Activated CD8-positive, alpha-beta T cell treated with anti-CD3 and anti-CD28 coated beads, Interleukin-2, amount 10 ng/mL, durations not matched to agents 7 days and 5 days (primary cell): ENCODE measurements at places on chromosomes 6 and 20. TPM values are rescaled to one million over a fixed set of nuclear protein-coding genes. Genes with fewer than 3 reads are reported as not detected.

- no peak for DNase-seq
Observed at GRCh38 chr6:14754751-14755513, 490.9 kb upstream of the JARID2 start.

GRCh38 chr6:141208101-141208500 is 924.6 kb upstream of the GJE1 start:
- DNase-seq: no peak

DNA sequence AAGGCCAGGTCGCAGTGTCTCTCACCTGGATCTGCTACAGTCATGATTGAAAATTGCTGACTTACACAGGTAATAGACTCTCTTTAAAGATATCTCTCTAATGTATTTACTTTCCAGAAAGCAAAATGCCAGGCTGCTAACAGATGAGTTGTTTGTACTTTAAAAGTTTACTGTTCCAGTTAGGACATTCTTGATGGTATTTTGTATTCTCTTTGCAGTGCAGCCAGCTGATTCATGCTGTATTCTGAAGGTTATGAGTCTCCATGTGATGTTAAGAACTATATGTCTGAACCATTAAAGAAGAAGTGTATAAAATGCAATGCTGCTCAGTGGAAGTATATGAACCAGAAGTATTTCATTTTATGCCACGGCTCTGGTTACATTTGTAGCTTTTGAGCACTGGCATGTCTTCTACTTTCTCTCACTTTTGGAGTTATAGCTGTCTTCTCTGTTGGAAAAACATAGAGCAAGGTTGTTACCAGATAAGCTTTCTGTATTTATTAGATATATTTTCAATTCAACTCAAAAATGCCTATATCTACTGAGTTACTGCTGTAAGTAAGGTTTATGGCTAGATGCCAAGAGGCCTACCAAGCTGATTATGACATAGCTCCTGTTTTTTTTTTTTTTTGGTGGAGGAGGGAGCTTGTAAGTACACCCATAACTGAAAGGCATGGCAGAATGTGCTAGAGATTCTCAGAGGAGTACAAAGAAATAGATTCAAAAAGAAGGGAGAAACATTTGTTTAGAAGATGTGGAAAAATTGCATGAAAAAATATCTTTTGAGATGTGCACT is 130.5 kb upstream of the MAN1A1 start:
- no peak for DNase-seq

GRCh38 chr6:144216668-144217218 is 66.4 kb downstream of the STX11 start:
- no peak for DNase-seq

CASS4 gene
- total RNA-seq: 18.8 TPM

GRCh38 chr6:44238687-44239350 is 8.1 kb upstream of the HSP90AB1 start:
- DNase-seq: no peak

ZC3H12D gene
- 6.1 TPM for total RNA-seq

BCAS1 gene
- not detected for total RNA-seq

- no peak for DNase-seq
Observed at GRCh38 chr6:128335963-128336362, 184.4 kb downstream of the PTPRK start.

DNA sequence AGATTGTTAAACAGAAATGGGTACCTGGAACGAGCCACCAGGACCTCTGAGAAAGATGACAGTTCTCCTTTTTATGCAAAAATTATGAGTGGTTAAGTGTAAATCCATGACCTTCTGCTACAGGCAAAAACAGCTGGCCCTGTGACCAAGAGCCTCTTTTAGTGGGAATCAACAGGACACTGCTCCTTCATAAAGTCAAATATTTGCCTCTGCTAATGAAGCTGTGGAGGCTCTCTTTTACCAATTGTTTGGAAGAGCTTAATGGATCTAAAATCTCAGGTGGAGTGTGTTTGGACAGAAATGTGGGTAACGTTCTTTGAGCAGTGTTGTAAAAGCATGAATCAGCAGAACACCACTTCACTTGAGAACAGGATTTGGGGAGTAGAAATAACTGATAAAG is 117.5 kb upstream of the PCSK2 start:
- no peak for DNase-seq

DNA sequence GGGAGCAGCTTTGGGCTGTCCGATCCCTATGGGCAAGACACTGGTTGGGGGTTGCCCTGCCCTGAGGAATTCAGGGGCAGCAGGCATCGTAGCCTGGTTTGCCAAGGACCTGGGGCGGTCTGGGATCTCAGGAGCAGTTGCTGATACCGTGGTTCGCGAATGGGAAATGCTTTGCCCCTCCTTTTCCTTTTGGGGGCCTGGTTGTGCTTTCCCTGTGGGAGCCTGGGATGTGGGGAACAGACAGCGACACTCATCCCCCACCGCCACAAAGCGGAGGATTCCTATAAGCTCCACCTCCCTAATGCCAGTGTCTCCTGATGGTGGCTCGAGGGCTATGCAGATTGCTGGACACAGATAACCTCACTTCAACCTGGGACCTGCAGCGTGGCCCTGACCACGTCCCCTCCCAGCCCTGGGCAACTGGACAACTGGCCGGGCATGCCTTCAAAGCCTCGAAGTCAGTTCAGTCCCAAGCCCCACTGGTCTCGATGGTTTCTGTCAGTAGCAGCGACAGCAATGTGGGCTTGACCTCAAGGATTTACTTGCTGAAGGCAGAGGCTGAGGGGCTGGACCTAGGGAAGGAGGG is 3.3 kb downstream of the CEBPB start:
- no peak for DNase-seq

DEFB113 gene
- not detected for total RNA-seq

GRCh38 chr6:7580537-7580926 is 9.5 kb upstream of the SNRNP48 start:
- no peak for DNase-seq

SLC22A2 gene
- total RNA-seq: not detected

DNA sequence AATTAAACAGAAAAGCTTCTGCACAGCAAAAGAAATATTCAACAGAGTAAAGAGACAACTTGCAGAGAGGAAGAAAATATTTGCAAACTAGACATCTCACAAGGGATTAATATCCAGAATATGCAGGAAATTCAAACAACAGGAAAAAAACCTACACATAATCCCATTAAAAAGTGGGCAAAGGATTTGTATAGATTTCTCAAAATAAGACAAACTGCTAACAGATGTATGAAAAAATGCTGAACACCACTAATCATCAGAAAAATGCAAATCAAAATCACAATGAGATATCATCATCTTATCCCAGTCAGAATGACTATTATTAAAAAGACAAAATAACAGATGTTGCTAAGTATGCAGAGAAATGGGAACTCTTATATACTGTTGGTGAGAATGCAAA is 129.6 kb downstream of the SYNDIG1 start:
- DNase-seq: no peak

- DNase-seq: peak; percentile 66
Observed at GRCh38 chr6:158686791-158687381, 37.0 kb downstream of the SYTL3 start.

ZNF335 gene
- 34.5 TPM for total RNA-seq

GLP1R gene
- not detected for total RNA-seq

DNA sequence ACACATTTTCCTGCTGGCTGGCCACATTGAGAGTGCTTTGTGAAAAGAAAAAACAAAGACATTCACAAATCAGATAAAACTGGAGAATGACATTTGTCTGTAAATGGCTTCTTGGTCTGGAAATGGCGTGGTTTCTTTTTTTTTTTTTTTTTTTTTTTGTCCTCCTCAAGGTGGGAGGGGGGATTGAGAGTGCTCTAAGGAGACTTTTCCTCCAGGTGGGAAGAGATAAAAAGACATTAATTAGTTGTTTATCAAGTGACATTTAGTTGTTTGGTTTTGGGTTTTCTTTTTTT is 40.4 kb downstream of the GNAS start:
- DNase-seq: no peak

FOXQ1 gene
- total RNA-seq: not detected

- DNase-seq: no peak
Observed at GRCh38 chr6:107196152-107196551, 80.8 kb upstream of the BEND3 start.

DNA sequence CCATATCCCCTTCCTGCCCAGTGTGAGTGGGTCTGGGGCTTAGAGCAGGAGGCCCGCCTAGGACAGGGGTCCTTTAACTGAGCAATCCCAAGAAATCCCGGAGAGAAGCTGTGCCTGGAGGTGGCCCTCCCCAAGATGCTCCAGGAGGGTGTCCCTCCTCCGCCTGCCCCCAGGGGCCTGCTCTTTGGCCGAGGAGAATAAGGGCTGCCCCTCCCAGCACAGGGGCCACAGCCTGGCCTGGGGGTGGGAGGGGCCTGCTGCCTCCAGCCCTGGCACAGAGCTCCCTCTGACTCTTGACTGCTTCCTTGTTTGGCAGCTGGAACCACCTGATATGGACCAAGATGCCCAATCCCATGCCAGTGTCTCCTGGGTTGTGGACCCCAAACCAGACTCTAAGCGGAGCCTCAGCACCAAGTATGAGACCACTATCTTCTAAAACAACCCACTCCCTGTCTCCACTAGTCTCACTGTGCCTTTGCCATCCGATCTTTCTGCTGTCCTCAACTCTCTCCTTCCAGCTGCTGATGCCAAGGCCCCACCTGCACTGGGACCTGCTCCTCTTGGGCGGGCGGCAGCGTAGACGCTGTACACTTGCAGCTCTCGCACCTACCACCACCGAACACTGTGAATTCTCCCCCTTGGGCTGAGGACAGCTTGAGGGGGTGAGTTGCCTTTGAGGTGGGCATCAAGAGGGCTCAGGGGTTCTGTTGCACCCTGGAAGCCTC is 54.3 kb downstream of the TCP11 start:
- DNase-seq: no peak

LMBRD1 gene
- 22.5 TPM for total RNA-seq

GRCh38 chr20:44896583-44896982 is 11.1 kb downstream of the YWHAB start:
- no peak for DNase-seq

DNA sequence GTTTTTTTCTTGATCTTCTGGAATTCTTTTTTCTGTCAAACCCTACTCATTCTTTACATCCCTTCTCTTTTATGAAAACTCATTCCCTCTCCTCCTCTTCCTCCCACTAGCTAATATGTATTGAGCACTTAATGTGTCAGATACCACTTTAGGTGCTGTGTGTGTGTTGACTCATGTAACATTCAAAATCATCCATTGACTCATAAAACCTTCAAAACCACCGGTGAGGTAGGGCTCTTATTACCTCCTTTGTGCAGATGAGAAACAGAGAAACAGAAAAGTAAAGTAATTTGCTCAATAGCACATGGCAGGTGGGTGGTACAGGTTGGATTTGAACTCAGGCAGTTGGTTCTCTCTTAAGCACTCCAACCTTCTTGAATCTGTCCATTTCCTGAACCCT is 136.3 kb upstream of the NEDD9 start:
- DNase-seq: no peak

ID4 gene
- not detected for total RNA-seq

GRCh38 chr6:48213076-48213788 is 102.2 kb upstream of the PTCHD4 start:
- DNase-seq: no peak

GRCh38 chr20:15205719-15206118 is 868.3 kb upstream of the FLRT3 start:
- DNase-seq: no peak

DNA sequence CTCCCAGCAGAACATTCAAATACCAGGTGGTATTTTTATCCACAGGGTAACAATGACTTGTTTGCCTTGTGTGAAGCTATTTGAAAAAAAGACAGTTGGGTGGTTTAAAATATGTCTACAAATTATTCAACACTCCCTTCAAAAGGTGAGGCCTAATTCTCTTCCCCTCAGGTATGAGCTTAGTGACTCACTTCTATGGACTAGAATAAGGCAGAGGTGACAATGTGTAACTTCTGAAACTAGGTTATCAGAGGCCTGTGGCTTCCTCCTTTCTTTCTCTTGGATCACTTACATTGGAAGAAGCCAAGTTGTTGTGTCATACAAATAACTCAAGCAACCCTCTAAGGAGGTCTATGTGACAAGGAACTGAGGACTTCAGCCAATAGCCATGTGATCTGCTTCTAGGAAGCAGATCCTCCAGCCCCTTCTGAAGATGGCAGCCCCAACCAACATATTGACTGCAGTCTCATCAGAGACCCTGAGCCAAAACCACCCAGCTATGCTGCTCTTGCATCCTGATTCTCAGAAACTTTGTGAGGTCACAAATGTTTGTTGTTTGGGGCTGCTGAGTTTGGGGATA is 102.6 kb downstream of the SNAP25 start:
- no peak for DNase-seq

DNA sequence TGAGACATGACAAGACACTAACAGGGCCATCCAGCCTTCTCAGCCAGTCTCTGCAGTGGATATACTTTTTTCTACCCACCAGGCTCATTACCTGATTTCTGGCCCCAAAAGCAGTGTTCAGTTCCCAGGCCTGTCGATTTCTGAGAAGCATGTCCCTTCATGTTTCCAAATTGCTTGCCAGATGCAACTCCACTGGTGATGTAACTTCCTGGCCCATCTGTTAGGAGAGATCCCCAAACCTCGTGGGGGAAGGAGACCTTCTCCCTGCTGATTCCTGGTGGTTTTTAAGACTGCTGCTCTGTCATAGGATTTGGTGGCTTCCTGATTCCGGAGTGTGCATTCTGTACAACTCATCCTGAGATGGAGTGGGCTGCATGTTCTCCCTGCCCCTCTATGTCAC is 31.6 kb upstream of the MRPS10 start:
- DNase-seq: no peak

DNA sequence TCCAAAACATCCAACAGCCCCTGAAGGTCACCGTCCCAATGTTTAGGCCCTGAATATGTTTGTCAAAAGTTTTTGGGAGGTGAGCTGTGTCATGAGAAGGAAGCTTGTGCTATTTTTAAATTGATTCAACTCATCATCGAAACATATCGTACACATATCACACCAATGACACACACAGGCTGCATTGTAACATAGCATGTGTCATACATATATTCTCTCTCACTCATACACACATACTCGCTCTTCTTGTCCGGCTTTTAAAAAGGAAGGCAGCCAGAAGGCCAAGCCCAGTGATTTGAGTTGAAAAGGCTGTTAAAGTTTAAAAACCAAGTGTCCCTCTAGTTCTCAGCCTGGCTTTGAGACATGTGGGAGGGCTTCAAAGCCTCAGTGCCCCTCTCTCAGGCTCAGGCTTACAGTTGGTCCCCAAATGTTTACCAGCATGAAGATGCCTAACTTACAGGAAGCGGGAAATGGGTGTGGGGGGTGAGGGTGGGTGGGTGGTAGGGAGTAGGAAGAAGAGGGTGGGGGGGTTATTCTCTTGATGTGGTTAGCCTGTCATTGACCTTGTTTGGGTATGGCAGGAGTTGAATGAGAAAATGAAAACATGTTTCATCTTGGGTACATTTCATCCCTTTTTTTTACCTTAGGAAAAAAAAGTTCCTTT is 3.3 kb upstream of the PRDM1 start:
- no peak for DNase-seq
